ENCODE measurements at places on chromosomes 1 and 21. TPM values are rescaled to one million over a fixed set of nuclear protein-coding genes. Genes with fewer than 3 reads are reported as not detected.

Gene KRTAP19-5
- polyA plus RNA-seq, result not detected

Gene TNNT2
- 1,245 TPM for polyA plus RNA-seq

Gene OR2M3
- 0.03 TPM for polyA plus RNA-seq

Gene IQCC
- 3.8 TPM for polyA plus RNA-seq

Gene C2CD4D
- 0.12 TPM for polyA plus RNA-seq

Gene CXADR
- polyA plus RNA-seq, result 0.63 TPM

DNA sequence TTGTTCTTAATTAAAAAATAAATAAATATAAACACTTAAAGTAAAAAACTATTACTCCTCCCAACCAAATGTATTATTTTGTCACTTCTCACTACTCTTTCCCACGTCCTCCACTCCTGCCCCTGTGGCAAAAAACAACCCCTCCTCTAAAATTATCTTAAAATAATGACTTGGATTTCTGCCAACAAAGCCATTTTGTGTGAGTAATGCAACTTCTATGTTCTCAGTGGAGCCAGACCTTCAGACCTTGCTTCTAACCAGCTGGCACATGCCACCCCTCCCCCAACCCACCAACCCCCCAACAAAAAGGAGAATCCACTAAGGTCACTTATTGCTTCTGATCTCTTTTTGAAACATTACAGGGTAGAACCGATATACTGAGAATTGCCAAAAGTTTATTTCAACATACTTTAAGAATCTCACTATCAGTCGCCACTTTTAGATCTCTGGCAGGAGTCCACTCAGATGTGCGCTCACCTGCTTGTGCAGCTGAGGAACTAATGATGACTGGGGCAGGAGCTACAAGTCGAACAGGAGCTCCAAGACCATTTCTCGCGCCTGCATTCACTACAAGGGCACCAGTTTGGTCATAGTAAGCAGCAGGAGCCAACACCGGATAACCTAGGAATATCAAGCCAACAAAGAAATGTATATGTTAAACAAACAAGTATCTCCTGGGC, 58.3 kb upstream of the SDC3 start:
- no peak for DNase-seq

GRCh38 chr1:208799186-208799585, 555.0 kb upstream of the PLXNA2 start:
- no peak for DNase-seq

DNA sequence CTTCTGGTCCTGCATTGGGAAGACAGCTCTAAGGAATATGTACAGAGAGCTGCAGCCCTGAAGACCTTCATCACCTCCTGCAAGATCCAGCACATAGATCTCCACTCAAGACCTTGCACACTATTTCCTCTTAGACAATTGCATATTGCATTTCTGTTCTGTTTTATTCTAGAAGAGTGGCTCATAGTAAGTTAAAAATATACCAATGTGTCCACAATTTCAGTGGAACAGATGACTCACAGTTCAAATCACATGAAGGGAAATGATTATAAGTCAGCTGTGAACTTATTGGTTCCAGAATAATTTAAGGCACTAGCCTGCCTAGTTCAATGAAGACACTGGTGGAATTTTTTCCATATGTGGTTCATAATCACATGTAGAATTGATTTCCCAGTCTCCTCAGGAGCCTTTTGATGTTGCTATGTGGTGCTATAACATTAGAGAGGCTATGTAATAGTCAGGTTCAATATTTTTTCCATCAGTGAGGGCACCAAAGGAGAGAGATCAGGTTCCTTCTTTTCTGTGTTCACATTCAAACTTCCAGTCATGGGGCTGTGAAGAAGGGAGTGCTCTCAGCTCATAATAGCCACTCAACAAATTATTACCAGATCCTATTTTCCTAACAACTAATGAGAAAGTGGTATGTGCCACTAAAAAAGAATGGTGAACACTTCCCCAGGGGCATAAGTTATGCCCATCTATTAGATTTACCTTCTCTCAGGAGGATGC, 9.8 kb upstream of the AK5 start:
- no peak for DNase-seq

GRCh38 chr1:199410462-199410861, 617.0 kb upstream of the NR5A2 start:
- DNase-seq, result no peak

DNA sequence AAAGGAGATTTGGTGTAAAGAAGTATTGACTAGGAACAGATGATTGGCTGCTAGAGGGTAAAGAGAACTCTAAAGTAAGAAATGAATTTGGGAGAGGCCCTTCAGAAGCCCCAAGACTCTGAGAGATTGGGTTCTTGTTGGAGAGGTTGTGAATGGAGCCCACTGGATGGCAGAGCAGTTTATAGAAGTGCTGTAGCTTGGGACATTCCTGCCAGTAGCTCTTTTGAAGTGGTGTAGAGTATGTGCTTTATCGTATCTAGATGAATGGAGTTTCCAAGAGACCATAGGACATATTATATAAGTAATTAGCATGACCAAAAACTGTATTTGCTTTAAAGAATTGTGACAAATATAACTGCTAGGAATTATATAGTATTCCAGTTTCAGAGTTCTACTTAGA, 21.3 kb downstream of the USP25 start:
- DNase-seq, result no peak

DNA sequence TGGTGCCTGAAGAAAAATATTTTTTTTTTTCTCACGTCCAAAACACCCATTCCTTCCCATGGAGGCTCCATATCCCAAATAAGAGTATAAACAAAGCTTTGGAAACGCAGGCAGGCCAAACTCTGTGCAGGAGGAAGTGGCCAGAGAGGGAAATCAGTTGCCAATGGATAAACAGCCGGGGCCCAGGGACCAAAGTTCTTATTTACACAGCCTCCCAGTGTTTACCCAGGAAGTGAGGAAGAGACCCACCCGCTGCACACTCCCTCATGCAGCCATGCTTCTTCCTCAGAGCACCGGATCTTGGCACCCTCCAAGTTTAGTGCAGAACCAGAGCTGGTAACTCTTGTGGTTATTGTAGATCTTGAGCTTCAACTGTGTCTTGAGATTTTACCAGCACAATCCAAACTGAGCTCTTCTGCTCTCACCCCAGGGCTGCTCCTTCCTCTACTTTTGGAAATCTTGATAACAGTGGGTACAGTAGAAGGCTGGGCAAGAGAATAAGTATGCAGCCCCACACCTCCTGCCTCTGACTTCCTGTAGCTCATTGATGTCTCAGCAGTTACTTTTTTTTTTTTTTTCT, 14.2 kb downstream of the MARCKSL1 start:
- DNase-seq, result no peak

DNA sequence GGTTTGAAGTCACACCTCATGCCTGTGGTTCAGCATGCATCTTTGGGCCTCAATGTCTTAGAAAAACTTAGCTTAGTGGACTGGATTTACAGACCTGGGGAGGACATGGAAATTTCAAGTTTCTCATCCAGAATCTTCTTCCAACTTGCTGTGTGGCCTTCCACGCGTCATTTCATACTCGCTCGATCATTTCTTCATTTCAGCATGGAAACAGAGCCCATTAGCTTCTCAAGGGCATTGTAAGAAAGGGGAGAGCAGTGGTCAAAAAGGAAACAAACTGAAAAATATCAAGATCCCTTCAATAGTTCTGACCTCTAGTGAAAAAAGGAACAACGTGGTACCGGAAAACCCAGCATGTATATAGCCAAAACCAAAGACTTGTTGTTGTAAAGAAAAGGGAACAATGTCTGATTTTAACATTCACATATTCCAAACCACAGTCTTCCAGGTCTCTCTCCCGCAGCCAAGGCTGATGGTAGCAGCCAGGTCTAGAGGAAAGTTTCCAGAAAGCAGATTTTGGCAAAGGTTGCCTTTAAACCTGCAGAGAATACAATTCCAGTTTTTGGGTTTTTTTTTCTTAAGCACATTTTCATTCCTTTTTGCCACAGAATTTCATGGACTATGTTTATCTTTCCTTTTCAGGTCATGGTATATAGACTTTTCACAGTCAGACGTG, 97.0 kb upstream of the CDC42BPA start:
- DNase-seq, result peak; percentile 81

GRCh38 chr21:40671716-40672115, 175.2 kb downstream of the DSCAM start:
- DNase-seq, result no peak

GRCh38 chr21:41627428-41627827, 119.5 kb upstream of the TMPRSS2 start:
- no peak for DNase-seq

- DNase-seq, result no peak
Observed at GRCh38 chr1:33348194-33348593, 27.3 kb upstream of the A3GALT2 start.

DNA sequence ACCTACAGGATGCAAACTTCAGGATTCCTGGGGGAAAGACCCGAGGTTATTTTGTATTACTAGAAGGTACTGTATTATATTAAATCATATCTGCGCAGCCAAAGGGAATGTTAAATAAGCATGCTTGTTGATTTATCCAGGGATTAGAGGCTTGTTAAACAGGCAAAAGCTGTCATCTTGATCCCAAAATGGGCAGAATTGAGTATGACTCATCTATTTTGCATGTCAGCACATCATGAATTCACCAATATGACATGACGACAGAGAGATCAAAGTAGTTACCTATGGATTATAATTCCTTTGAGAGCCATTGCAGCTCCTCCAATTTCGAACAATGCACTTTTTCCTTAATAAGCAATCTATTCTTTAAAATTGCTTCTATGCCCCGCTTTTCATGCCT, 66.1 kb downstream of the TBX15 start:
- DNase-seq, result no peak

GRCh38 chr1:918353-918752, 5.4 kb upstream of the SAMD11 start:
- DNase-seq, result no peak

- no peak for DNase-seq
Observed at GRCh38 chr1:49252917-49253316, 476.2 kb upstream of the BEND5 start.

- DNase-seq, result no peak
Observed at GRCh38 chr1:207649865-207650580, 5.1 kb downstream of the CR1L start.

DNA sequence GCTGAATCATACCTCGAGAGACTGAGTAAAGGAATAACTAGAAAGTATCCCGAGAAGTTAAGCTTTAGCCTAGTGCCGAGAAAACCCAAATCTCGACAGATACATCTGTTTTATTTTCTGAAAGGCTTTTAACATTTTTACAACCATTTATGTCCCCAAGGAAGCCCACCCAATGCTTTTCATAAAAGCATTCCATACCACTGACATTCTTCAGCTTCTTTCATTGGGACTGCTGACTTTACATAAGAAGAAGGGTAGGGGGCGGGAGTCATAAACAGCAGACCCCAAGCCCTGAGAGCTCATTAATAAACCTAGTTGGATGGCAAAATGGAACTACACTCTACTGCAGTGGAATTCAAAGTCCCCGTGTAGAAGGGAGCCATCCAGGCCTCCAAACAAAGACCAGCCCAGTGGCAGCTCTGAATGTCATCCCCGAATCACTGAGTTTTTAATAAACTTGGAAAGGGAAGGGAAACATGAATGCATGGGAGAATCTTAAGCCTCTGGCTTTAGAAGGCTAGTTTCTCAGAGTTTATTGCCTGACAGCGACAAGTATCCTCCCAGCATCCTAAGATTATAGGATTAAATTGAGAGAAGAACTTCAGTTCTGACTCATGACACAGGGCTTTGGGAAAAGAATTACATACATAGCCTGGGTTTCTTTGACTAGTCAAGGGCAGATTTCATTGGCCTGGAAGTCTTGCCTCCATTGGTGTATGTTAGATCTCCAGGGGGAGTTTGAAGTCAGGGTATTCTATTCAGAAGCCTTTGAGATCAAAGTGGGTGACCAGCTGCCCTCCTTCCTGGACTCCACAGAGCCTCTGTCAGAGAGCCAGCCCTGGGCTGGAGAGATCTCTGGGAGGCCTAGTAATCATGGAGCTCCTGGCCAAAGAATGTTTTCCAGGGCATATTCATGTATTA, 3.7 kb downstream of the ATF3 start:
- DNase-seq, result no peak

- DNase-seq, result no peak
Observed at GRCh38 chr1:166918956-166919316, 42.9 kb upstream of the TADA1 start.

DNA sequence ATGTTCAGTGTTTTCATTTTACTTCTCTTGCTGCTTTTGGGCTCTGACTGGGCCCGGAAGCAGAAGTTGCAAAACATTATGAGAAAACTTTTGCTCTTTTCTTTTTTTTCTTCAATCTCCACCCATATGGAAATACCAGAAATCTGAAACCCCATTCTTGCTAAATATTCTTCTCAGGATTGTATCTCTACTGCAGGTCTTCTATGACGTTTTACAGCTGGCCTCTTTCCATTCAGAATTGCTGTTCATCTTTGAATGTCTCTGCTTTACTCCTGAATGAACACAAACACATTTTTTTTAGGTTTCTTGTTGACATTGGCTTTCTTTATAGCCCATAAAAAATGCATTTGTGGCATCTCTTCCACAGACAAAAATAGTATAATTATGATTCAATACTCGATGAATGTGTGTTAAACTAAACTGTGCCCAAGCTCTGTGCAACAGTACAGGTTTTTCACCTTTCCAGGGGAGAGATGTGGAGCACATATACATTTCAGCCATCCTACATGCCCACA, 18.8 kb downstream of the PTPRC start:
- no peak for DNase-seq

DNA sequence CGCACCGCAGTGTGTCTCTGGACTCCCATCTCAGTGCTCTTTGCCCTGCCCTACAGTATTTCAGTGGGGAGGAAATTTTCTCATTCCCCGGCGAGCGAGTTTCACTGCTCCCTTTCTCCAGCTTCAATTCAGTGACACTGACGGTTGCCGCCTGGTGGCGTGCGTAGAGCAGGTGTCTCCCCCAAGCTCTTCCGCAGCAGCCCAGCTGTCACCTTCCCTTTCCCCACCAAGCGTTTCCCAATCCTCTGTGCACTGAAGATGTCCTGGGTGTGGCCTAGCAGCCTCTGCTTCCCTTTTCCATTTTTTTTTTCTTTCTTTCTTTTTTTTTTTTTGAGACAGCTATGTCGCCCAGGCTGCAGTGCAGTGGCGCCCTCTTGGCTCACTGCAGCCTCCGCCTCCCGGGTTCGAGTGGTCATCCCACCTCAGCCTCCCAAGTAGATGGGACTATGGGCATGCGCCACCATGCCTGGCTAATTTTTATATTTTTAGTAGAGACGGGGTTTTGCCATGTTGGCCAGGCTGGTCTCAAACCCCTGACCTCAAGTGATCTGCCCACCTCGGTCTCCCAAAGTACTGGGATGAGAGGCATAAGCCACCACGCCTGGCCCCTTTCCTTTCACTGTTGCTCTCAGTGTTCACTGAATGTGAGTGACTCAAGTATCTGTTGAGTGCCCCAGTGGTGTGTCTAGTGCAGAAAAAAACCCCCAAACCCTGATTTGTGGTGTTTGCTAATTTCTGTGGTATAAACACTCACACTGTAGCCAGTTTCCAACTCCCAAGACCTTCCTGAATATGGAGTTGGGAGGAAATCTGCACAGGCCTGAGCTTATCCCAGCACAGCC, 30.1 kb downstream of the TNFRSF1B start:
- no peak for DNase-seq

GRCh38 chr1:12764016-12764415, 9.5 kb upstream of the PRAMEF12 start:
- no peak for DNase-seq

GRCh38 chr21:21103692-21104091, 105.5 kb downstream of the NCAM2 start:
- no peak for DNase-seq
